Activated T-cell treated with anti-CD3 and anti-CD28 coated beads, Interleukin-2, amount 50 U/mL, for 48 hours (primary cell): ENCODE measurements at places on chromosomes 13 and 19.
A peak's percentile ranks its signal among the peaks of the same experiment; 100 is the strongest.

GRCh38 chr13:32737111-32737571, 150.9 kb downstream of the PDS5B start:
- DNase-seq: no peak

DNA sequence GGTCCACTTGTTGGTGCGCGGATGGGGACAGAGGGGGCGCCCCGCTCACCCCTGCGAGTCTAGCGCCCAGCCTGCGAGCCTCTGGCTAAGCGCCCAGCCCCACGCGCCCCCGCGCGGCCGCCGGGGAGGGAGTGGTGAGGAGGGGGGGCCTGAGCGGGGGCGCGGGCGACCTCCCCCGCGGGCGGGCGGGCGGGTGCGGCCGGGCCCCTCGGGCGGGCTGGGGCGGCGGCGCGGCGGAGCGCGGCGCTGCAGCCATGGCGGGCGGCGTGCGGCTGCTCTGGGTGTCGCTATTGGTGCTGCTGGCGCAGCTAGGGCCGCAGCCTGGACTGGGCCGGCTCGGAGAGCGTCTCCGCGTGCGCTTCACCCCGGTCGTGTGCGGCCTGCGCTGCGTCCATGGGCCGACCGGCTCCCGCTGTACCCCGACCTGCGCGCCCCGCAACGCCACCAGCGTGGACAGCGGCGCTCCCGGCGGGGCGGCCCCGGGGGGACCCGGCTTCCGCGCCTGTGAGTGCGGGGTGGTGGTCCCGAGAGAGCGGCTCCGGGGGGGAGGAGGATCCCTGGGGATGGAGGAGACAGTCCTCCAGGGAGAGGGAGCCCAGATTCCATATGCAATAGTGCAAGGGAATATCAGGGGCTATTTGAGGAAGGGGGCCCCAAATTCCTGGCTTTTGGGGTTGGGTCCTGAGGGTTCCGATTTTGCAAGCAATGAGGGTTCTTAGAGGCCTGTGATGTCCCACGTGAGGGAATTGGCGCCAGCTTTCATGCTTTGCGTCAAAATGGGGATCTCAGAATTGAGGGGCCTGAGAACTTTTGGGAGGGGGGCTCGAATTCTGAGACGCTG, at the start of gene LTBP4:
TSS of gene LTBP4 (plus strand) at position 236 of the 841 bp plus-strand sequence. CDS start at position 255, 19 bp downstream.
- peak; percentile 54 for DNase-seq

DNA sequence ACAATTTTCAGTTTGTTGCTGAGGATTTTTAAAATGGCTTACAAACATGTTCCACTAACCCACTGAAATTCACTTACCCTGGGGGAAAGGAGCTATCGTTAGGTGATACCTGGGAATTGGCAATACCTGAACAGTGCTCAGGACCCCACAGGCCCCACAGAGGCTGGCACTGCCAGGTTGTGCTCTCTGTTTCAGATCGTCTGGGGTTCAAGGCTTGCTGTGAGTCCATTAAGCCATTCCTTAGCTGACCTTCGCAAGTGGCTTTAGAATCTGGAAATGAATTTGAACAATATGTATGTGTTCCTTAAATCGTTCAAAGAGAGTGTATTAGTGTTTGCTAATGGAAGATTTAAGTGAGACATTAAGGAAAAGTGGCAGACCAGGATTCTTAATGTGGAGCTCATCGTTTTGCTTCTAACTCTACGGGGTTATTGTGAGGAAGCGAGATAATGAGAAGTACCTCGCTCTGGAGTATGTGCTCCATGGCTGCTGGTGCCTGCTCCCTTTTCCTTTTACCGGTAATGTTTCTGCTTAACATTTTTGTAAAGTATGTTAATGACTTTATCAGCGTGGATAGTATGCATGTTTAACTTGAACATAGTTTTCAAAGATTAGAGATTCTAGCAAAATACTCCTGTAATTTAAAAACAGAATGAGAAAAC, 13.6 kb downstream of the KLF5 start:
- DNase-seq: no peak

GRCh38 chr13:46571189-46571908, 18.4 kb downstream of the LRCH1 start:
- DNase-seq: no peak

GRCh38 chr13:109406376-109406992, 379.9 kb downstream of the IRS2 start:
- no peak for DNase-seq

- no peak for DNase-seq
These were observed 92.6 kb downstream of the SIPA1L3 start for GRCh38 chr19:37999309-38000213.

- DNase-seq: no peak
These were observed 78.4 kb downstream of the MIPEP start for GRCh38 chr13:23810685-23811240.

DNA sequence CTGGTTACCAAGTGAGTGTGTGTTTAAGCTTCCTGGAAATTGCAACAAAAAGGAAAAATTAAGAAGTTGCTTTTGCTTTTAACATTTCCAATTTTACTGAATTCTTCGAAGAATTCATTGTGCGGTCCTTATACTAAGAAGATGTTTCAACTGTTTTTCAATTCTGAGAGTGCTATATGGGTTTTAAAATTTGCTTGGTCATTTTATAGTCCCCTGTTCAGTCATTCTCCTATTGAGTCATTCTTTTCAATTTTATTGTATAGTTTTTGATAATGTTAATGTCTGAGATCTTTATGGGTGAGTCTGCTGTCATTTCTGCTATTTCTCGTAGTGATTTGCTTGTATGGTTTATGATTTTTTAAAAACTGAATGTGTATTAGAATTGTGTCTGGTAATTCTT, 26.5 kb downstream of the UBA2 start:
- DNase-seq: no peak

- no peak for DNase-seq
These were observed 66.1 kb upstream of the C1QTNF9 start for GRCh38 chr13:24243302-24243701.

- peak; percentile 81 for DNase-seq
These were observed 918 bp upstream of the LHB start for GRCh38 chr19:49017666-49018351.

DNA sequence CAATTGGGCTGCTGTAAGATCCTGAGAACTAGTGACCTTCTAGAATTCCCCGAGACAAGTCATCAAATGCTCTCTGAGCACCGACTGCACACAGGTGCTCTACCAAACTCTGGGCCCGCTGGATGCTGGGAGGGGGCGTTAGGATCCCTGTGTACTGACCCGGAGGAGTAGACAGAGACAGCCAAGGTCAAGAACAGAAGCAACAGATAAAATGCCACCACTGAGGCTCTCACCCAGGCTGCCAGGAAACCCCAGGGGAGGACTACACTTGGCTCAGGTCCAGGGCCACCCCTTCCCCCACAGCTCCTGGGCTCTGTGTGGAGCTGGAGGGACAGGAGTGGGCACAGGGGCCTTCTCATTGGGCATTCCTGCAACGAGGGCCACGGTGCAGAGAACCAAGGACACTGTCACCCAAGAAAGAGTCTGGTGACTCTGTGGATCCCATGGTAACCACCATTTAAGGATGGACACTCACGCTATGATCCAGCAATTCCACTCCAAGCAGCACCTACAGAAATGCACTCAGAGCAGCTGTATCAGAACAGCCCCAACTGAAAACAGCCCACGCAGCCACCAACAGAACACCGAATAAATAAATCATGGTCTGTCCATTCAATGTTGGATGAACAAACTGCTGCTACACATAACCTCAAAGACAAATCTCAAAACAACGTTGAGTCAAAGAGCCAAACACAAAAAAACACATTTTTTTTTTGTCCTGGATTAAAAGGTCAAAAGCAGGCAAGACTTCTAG, 16.8 kb upstream of the SLC35E1 start:
- DNase-seq: no peak

GRCh38 chr19:44692379-44692721, 6.6 kb upstream of the CEACAM16 start:
- DNase-seq: no peak

DNA sequence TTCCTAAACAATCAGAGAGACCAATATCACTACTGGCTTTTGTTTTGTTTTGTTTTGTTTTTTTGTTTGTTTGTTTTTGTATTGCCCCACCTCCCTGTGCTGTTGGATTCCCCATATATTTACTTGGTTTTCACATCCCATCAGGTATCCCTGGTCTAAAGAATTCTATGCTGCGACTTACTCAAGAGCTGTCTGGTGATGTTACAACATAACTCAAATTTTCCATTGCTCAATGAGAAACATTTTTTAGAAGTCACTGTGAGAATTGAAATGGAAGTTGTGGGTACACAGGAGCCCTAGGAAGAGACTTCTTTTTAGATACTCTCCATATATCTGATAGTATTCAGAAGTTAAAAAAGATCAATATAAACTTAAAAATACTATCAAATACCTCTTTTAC, 181.4 kb downstream of the KLF5 start:
- no peak for DNase-seq

DNA sequence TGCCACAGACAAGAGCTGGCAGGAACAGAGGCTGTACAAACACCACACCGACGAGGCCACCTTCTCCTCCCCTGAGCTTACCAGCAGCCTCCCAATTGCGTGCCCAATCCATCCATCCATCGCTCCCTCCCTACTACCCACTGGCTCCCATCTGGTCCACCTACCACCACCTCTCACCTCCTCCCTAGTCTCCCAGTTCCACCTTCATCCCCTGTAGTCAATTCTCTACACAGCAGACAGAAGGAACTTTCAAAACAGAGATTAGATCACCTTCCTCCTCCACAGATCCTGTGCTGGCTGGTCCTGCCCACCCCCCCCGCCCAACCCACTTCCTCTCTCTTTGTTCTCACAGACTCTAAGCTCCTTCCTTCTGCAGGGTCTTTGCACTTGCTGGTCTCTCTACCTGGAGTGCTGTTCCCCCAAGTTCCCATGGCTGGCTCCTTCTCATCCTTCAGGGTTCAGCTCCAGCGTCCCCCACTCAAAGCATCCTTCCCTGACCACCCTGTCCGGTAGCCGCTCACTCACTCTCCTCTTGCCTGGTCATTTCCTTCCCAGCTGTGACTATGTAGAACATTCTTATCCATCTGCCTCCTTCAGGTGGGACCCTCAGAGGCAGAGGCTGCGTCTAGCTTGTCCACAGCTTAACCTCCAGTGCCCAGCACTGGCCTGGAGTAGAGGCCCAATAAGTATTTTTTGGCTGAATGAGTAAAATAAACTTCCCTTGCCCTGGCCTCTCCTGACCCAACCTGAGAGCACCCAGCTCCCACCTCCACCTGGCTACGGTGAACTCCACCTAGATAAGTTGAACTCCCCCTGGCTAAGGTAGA, 23.0 kb downstream of the PIN1 start:
- DNase-seq: peak; percentile 51

DNA sequence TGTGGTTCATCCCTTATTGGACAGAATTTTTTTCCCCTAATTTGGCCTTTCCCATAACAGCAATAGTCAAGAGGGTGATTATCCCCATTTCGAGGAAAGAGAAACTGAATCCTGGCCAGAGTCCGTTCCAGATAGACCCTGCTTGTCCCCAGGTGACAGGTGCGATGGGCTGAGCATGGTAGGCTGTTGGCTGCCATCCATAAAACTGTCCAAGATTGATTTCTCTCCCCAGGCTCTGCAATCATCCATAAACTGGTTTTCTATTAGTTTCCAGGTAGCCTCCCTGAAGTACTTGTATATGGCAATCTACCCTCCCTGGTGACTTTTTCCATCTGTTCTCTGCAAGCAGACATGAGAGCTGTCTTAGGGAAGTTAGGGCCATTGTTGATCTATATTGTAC, 25.4 kb downstream of the SERP2 start:
- DNase-seq: no peak

GRCh38 chr19:46759206-46759605, 13.0 kb upstream of the STRN4 start:
- DNase-seq: no peak

- DNase-seq: peak; percentile 35
These were observed 46.9 kb upstream of the VSTM2B start for GRCh38 chr19:29478578-29479565.

- DNase-seq: no peak
These were observed 9.3 kb upstream of the RCBTB2 start for GRCh38 chr13:48542138-48542537.
